ENCODE measurements at places on chromosomes 5 and 9.

DNA sequence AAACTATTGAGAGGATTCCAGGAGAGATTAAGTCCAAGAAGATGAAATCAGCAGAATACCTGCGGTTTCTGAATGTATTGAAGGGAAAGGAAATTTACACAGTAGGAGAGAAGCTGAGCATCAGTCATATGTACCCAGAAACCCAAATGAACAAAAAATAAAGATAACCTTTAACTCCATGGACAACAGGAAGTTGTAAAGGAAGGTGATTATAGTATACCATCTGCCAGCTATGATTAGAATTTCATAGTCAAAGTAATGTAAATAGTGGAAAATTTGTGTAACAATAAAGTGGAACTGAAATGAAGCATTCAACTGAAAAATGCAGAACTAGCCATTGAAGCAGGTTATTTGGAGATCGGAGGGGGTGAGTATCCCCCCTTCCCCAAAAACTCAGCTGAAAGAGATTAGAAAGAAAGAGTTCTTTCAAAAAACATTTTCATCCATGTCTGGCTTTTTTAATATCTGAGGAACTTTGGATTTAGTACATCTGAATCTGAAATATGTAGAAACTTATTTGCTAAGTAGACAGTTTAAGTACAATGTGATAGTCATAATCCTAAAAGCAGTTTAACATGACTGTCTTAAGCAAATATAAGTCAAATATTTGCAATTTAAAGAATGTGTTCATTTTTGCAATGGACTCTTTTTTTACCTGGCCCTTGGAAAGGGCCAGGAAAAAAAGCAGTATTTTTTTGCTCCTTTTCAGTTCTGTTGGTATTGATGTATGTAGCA lies 58.4 kb downstream of the APC start:
- no peak for DNase-seq

- DNase-seq, result no peak
These were observed 20.6 kb downstream of the LIX1 start for GRCh38 chr5:97121848-97122247.

DNA sequence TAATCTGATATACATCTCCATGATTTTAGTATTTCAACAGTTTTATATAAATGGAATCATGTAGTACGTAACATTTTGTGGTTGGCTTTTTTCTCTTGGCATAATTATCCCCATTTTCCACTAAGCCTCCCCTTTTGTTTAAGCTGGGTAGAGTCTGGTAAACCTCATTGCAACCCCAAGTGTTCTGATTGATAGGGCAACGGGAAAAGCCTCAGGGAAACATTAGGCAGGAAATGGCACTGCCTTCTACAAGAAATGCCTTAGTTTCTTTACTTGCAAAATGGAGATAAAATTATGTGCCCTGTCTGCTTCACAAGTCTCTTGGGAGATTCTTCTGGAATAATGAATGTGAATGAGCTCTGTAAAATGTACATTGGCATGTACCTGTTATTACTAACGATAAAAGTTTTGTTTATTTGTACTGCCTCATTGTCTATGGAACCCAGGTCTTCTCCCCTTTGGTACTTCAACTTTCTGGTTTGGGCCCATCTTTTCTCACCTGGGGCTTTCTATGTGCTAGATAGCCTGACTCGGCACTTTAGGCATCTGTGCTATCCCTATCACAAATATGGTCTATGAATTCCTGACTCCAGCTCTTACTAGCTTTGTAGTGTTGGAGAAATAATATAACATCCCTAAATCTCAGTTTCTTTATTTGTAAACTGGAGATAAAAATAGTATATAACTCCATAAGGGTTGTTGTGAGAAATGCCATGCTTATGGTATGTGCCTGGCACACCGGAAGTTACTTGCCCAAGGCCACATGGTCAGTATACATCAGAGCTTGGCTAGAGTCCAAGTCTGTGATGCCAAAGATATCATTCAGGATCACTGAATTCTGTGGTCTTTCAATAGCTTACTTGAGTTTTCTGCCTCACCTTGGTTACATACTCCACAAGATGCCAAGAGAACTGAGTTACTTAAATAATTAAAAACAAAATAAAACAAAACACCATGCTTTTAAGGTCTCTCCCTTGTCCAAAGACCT lies 48.2 kb upstream of the ZNF169 start:
- DNase-seq, result no peak

DNA sequence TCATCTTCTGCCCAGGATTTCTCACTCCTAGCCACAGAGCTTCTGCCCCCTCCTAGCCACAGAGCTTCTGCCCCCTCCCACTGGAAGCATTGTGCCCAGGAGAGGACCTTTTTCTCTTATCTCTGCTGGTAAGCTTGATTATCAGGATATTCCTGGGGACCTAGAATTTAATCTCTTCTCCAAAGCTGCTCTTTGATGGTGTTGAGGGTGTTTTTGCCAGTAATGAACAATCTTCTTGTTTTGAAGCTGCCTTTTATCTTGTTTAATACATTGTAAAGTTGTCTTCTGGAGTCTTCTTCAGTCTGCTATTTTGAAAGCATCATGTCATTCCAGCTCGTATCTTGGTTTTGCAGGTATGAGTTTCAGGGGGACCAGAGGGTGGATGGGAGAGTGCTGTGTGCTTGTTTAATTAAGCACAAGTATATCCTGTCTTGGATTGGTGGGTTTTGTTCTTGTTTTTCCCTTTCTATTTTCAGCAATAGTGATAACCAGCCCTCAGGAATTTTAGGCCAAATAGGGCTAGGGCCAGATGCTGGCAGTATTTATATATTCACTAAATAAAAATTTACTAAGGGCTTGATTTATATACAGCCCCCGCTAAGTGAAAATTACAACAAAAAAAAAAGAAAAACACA lies 214.0 kb upstream of the DMRT1 start:
- no peak for DNase-seq

DNA sequence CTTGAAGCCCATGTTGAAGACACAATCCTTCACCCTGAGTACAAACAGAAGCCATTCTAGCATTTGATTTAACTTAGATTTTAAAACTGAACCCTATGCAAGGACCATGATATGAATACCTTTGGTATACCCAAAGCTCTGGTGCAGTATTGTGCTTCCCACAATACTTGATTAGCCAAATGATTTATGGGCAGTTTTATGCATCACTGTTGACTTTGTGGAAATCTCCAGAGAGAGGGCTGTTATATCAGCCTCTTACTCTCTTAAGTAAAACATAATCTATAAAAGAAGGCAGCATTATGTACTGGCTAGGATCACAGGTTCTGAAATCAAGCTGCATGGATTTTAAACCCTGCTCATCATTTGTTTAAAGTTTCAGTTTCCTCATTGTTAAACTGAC lies 762.8 kb downstream of the EFNA5 start:
- no peak for DNase-seq

GRCh38 chr5:142748568-142749249 lies 21.5 kb upstream of the ARHGAP26 start:
- no peak for DNase-seq

DNA sequence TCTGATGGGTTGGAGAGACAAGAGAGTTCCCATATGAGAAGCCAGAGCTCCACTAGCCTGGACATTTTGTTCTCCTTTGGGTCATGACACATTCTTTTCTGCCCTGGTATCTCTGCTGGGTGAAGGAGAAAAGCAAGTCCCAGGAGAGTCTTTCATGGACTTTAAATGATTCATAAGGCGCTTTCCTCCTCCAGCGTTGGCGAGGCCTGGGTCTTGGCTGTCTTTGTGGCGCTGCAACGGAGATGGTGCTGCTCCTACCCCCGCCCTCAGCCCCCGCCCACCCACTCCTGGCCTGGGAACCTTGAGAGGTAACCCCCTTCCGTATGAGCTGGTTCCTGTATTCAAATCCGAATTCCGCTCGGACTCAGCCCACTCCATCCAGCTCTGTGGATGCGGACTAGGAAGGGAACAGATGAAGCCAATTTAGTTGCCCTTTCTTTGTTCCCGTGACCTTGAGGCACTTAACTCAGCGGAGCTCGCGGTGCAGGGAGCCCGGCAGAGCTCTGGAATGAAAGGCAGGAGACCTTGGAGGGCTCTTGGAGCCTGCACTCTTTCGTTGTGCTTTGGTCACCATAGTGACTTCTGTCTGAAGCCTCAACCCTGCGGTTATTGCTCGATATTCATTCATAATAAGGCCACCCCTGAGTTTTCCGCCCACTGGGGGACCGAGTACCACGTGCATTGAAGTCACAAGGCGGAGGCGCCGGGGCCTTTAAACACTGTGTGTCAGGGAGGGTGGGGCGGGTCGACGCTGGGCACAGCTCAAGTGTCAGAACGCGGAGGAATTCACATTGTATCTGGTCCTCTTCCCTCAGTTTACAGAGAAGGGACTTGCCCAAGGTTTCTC lies 14.0 kb upstream of the PWWP2A start:
- no peak for DNase-seq

DNA sequence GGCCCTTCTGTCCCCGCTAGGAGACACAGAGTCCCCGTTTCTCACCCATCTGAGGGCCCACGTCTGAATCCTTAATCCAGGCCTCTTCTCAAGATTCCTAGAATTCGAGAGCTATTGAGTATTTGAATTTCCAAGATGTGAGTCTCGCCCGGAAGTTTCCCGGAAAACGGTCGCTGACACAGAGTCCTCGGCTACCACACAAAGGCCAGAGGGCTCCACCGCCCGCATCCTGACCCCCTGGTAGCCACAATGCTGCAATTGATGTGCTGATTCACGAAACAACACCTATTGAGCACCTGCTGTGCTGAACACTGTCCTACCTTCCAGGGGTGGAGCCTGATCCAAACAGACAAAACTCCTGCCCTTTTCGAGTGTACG lies 670 bp upstream of the FBP1 start:
- DNase-seq, result no peak

DNA sequence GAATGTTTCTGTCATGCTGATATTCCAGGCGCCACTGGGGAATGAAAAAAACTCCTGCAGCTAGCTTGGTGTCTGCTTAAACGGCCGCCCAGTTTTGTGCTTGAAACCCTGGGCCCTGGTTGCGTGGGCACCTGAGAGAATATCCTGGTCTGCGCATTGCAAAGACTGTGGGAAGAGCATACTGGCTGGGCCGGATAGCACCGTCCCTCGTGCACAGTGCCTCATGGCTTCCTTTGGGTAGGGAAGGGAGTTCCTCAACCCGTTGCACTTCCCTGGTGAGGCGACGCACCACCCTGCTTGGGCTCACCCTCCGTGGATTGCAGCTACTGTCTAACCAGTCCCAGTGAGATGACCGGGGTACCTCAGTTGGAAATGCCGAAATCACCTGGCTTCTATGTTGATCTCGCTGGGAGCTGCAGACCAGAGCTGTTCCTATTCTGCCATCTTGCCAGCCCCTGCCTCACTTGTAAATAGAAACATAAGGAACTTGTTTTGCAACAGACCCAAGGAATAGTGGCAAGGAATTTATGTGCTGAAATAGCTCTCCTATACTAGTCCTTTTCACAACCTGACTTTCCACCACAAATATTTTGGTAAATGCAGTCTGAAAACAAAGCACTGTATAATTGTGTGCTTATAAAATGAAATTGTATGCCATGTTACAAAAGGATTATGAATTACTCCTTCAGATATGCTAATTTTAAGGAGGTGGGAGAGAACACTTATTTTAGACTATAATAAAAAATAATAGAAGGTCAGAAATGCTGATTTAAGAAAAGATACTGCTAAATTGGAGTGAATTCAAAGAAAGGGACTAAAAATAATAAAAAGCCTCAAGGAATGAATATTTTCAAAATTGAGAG lies 90.3 kb downstream of the ADAMTSL1 start:
- DNase-seq, result no peak

GRCh38 chr5:158970569-158971014 lies 129.1 kb downstream of the EBF1 start:
- no peak for DNase-seq

- DNase-seq, result no peak
These were observed 661 bp downstream of the NSMF start for GRCh38 chr9:137458194-137459151.

DNA sequence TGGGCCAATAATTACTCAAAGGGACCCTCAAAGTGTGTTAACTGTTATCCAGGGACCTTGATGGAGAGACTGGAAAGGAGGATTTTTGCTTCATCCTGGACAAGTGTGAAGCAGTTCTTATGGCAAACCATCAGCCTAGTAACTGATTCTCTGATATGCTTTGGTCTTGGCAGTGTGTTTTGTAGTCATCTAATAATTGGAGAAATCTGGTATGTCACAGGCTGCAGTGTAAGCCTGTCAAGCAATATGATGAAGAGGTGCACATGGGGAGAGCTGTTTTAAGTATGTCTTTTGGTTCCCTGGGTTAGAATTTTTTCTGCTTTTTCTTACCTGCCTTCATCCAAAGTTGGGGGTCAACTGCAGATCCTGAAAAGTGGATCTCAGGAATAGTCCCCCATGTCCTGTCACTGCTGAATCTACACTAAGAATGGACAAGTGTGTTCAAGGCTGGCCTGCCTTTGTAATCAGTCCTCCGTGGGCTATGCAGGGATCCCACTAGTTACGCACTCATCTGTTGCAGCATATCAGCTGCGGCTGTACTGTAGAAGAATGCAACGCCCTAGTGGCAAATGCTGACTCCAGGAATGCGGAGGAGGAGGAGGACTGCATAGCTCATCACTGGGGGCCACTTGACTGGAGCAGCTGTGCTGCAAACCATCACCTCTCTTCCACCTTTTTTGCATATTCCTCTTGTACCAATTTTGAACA lies 1.9 kb downstream of the SPTAN1 start:
- peak; percentile 43 for DNase-seq

- no peak for DNase-seq
These were observed 17.1 kb upstream of the CDC23 start for GRCh38 chr5:138230261-138230660.

DNA sequence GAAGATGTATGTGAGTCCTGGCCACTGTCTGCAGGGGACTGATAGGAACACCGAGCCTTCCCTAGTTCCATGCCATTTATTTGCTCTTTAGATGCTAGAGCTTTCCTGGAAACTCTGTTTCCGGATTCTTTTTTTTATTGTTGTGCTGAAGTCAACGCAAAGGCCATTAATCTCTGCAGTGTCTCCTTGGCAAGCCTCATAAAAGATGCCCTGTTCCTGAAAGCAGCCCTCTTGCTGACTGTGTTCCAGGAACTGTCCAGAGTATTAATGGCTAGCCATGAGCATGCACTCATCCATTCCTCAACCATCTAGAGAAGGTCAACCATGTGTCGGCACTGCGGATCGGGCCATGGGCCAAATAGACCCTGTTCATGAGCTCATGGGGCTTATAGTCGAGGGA lies 42.9 kb upstream of the SMAD5 start:
- no peak for DNase-seq

- DNase-seq, result peak; percentile 87
These were observed 5.5 kb upstream of the ESM1 start for GRCh38 chr5:54990841-54991258.

- DNase-seq, result no peak
These were observed 190.6 kb downstream of the MPDZ start for GRCh38 chr9:13088720-13089427.

GRCh38 chr9:6759185-6759977 lies 1.6 kb downstream of the KDM4C start:
- DNase-seq, result peak; percentile 55

- DNase-seq, result no peak
These were observed 96.2 kb upstream of the ICE1 start for GRCh38 chr5:5326115-5326758.
